ENCODE measurements at places on chromosomes 1 and 21.

GRCh38 chr1:205365945-205366463 lies 9.3 kb upstream of the KLHDC8A start:
- DNase-seq: peak; percentile 64

GRCh38 chr1:111852261-111852721 lies 96.6 kb downstream of the DDX20 start:
- DNase-seq: no peak

- DNase-seq: no peak
These were observed 38.4 kb downstream of the WARS2 start for GRCh38 chr1:119102051-119102450.

GRCh38 chr1:192595299-192595698 lies 19.7 kb downstream of the RGS1 start:
- no peak for DNase-seq

DNA sequence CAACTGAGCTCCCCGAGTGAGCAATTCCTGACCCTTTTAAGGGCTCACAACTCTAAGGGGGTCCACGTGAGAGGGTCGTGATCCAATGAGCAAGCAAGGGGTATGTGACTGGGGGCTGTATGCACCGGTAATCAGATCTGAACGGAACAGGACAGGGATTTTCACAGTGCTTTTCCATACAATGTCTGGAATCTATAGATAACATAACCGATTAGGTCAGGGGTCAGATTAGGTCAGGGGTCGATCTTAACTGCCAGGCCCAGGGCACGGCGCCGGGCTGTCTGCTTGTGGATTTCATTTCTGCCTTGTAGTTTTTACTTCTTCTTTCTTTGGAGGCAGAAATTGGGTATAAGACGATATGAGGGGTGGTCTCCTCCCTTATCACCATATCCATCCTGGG lies 30.7 kb upstream of the OPRD1 start:
- DNase-seq: no peak

- no peak for DNase-seq
These were observed 511 bp downstream of the ZNF683 start for GRCh38 chr1:26372039-26372438.

- DNase-seq: no peak
These were observed 49.1 kb downstream of the COP1 start for GRCh38 chr1:176157995-176158394.

GRCh38 chr1:220891224-220892085 lies 12.2 kb downstream of the HLX start:
- no peak for DNase-seq

DNA sequence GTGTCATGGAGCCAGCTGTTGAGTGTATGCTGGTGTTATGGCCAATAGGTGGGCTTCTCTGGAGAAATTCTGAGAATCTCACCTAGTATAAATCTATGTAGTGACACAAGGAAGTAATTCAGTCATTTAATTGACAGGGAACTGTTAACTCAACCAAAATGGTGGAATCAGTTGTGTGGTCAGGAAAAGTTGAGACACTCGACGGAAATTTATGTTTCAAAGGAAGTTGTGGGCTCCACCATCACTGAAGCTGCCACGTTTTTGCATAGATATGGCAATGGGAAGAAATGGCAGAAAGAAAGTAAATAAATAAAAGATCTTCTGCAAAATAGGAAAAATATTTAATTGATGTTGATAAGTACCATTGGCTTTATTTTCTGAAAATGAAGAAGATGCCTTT lies 84.5 kb downstream of the ATP6V1G3 start:
- no peak for DNase-seq

- DNase-seq: no peak
These were observed 238.2 kb downstream of the PTPRU start for GRCh38 chr1:29474274-29475244.

GRCh38 chr1:211476200-211476849 lies 15.6 kb downstream of the RD3 start:
- DNase-seq: peak; percentile 72

DNA sequence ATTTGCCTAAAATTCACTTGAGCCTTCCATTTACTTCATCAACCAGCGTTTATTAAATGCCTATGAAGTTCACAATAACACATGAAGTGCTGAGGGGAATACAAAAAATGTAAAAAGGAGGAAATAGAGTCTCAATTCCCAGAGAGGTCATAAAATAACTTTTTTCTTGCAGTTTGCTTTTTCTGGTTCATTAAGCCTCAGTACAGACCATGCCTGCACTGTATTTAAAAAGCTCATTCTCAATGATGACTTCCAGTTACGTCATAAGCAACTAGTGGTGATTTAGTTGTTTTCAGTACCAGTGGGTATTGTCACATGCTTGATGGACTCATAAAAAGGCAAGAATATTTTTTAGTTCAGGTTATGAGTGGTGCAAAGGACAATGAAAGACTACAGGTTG lies 160.1 kb upstream of the UBE2U start:
- no peak for DNase-seq

DNA sequence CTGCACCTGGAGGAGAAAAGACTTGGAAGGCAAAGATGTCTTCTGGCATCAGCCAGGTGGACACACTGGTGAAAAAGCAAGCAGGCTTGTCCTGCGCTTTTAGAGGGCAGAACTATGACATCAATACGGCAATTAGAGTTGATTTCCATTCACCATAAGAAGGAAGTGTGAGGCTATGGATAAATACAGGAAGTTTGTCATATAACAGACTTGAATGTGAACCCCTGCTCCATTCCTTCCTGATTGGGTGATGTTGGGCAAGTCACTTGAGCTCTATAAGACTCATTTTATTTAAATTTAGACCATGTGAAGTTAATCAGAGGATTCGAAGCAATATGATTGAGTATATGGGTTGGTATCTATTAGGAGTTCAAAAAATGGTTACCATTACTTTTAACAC lies 137.8 kb downstream of the PLPP3 start:
- no peak for DNase-seq

GRCh38 chr1:76477156-76477555 lies 390.1 kb upstream of the ST6GALNAC5 start:
- no peak for DNase-seq

GRCh38 chr1:84686223-84686622 lies 4.0 kb downstream of the SSX2IP start:
- no peak for DNase-seq

GRCh38 chr1:158819461-158820443 lies 11.4 kb upstream of the MNDA start:
- no peak for DNase-seq

GRCh38 chr1:14238472-14239307 lies 359.8 kb upstream of the KAZN start:
- peak; percentile 51 for DNase-seq

- no peak for DNase-seq
These were observed 40.3 kb downstream of the IER5 start for GRCh38 chr1:181128592-181129497.

- DNase-seq: no peak
These were observed 13.8 kb upstream of the KCNA3 start for GRCh38 chr1:110688514-110688913.

GRCh38 chr1:64378826-64379225 lies 91.1 kb upstream of the CACHD1 start:
- no peak for DNase-seq

DNA sequence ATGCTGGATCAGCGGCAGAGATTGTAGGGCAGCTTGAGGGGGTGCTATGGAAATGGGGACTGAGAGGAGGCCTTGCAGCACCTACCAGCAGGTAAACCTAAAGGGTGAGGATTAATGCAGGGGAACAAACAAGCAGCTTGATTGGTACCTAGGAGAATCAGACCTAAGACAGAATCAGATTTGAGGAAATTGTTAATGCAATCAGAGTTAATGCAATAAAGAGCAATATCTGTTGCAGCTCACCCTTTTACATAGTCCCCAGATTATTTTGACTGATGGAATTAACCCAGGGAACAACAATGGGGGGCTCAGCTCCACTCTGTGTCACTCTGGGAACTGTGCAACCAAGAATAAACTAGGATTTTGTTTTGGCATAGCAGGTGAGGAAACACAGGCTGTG lies 64.5 kb downstream of the ZC3H11B start:
- DNase-seq: no peak

DNA sequence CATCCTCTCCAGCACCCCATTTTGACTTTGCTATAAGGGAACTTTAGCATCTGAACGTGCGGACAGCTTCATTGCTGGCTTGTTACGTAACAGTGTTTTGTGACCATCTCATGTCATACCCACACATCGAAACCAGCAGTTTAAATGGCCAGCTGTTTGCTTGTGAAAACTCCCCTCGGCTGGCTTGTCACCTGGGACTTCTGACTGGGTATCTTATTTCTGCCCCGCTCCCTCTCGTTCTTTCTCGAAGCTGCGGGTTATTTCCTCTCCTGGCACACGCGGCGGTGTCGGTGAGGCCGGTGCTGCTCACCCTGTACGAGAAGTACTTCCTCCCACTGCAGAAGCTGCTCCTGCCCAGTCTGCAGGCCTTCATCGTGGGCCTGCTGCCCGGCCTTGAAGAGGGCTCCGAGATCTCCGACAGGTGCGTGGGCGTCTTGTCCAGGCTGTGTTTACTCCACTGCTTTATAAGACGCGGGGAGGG lies 43.5 kb downstream of the DOP1B start:
- no peak for DNase-seq

DNA sequence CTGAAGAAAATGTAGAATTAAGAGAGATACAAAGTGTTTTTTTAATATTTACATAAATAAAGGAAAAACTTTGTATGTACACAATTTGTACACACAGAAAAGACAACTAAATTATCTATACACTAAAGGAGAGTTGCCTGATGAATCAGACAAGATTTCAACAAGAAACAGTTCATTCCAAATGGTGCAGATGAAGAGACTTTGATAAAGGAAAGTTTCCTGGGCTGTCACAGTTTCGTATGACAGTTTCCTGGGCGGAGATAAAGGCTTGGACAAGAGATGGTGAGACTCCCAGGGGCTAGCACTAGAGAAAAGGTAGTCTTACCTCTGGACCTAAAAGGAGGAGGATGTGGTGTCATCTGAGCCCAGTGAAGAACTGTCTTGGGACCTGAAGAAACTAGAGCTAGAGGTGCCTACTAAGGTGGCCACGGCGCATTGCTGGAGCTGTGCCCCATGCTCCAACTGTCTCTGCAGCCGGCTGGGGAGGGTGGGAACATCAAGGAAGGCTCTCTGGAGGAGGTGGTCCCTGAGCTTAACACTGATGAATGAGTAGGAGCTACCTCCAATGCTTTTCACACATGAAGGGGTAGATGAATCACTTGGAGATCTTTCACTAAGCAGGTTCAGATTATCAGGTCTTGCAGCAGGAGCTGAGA lies 32.2 kb downstream of the ETS2 start:
- DNase-seq: no peak

- DNase-seq: no peak
These were observed 16.0 kb downstream of the LCK start for GRCh38 chr1:32266921-32267591.

DNA sequence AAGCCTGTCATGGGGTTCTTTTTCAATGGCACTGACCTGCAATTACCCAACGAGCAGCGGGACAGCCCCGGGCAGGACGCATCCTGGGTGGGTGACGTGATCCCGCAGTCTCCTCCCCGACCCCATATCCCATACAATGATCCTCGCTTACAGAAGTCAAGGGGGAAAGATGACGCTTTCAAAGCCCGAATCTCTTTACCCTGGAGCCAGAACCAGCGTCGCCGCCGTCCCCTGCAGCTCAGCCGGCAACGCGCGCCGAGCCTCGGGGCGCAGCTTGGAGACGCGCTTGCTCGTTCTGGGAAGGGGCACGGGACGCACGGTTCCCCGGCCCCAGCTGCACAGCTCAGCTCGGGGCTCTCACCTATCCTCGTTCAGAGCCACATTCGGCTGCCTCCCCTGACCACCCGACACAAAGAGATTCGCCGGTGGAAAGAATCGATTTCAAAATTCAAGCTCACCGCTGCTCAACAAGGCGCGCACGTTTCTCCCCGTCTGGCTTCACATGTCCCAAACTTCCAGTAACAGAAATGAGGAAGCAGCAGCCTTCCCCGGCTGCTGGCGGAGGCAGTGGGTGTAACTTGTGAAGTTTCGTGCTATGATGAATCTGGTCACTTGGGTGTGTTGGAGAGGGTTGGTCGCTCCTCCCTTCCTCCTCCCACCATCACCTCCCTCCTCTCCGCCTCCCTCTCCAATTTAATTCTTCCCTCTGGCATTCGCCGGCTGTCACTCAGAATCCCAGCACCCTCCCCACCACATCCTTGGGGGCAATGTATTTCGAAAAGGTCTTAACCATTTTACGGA lies at the start of gene TIAM1:
Gene TIAM1, minus strand, starts transcription at position 582 of the 801 bp plus-strand sequence. CDS start 77,289 bp downstream, outside the sequence.
- DNase-seq: peak; percentile 33

DNA sequence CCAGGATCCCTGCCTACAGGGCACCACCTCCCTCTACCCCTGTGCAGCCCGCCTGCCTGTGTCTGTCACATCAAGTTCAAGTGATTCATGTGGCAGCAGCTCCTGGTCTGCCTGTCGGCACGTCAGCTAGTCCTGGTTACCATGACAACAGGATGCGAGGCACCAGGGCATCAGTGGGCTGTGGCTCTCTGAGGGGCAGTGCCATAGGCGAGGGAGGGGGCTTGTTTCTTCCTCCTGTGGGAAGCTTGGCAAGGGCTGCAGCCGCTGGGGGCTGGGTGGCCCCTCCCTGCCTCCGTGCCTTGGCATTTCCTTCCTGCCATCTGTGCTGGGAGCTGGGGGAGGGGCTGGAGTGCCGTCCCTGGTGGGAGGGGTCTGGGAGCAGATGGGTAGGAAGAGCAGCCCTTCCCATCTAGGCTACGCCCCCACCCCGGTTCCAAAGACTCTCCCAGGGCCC lies 43.1 kb downstream of the FOXO6 start:
- no peak for DNase-seq

DNA sequence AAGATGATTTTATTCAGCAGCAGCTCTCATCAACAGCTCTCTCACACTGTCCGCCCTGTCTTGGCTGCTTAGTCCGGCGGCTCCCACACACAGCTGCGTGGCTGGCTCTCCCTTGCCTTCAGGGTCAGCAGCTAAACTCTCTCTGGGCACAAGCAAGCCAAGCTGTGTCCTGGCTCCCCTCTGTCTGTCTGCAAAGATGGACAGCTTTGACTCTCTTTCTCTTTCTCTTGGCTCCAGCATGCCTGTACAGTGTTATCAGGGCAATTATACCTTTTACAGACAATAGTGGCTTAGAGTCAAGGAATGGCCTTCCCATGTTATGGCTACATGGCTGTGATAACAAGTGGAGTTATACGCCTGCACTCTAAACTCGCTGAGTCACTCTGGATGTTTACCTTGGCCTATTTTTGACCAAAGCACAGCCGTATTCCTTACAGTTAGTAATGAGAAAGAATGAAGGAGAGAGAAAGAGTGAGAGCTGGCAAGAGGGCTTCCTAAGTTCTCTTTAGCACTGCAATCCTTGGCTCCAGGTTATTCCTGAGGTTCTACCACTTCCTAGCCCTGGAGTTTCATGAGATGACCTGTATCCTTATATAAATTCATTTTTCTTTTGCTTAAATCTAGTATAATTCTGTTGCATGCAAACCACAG lies 59.9 kb upstream of the ZSWIM5 start:
- peak; percentile 54 for DNase-seq

GRCh38 chr1:238191170-238191569 lies 300.4 kb upstream of the ZP4 start:
- no peak for DNase-seq
